ENCODE measurements at places on chromosomes 3 and 15.

DNA sequence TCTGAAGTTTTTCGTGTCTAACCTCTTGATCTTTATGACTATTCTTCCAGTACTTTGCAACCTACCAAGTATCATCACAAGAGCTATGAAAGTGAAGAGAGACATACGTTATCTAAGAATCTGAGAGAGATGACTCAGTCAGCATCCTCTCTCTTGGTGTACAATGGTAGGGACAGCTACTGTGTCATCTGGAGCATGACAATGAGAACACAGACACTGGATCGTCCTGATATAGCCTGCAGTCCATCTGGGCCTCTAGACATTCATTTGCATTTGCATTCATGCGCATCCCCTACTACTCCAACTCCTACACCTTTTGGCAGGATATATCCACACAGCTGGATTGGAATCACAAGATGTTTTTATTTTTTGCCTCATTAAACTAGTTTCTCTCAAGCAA is 115.2 kb downstream of the PEX5L start:
- DNase-seq = no peak

GRCh38 chr15:63047792-63048114 is 5.2 kb downstream of the TPM1 start:
- no peak for DNase-seq

DNA sequence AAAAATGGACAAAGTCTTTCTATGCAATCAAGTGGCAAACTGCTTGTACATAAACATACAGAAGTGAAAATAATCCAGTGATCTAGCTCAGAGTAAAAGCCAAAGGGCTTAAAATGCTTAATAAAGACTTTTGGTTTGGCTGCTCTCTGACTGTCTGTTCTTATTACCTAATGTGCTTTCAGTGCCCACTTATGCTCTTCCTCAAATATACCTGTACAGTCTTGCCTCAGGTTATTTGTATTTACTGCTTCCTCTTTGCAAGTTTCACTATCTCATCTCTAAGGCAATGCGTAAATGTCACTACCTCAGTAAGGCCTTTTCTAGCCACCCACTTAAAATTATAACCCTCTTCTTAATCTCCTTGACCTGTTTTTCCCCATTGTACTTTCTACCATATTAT is 171.8 kb downstream of the EPHA6 start:
- DNase-seq = no peak

DNA sequence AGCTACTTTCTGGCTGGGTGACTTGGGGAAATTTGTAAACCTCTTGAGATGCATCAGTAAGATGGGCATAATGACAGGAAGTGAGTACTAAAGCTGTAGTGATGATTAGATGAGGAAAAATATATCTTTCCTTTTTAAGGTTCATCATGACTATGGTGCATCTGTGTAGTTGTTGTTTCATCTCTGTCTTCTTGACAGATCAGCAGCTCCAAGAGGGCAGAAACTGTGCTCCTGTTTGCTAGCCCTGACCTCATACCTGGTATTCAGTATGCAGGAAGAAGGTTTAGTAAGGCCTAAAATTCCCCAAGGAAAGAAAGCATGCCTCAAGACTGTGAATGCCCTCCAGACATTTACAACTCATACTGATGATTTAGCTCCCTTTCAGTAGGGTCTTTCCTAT is 82.5 kb upstream of the PSMD6 start:
- no peak for DNase-seq

DNA sequence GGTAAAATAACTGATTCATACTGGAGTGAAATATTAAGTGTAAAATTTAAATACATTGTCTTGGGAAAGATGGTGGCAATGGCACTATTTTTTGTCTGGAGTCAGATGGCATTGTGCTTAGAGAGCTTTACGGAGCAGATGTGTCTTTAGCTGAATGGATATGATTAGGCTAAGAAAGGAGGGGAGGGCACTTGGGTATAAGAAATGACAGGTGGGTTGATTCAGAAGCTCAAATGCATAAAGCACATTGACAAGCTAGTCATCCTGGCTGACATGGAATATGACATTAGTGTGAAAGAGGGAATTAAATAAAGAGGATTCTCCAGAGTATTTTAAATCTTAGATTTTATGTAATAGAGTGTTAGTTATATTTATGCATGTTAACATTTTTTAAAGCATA is 570.1 kb upstream of the CBLB start:
- DNase-seq = no peak

GRCh38 chr3:142648950-142649349 is 52.8 kb downstream of the PLS1 start:
- no peak for DNase-seq

DNA sequence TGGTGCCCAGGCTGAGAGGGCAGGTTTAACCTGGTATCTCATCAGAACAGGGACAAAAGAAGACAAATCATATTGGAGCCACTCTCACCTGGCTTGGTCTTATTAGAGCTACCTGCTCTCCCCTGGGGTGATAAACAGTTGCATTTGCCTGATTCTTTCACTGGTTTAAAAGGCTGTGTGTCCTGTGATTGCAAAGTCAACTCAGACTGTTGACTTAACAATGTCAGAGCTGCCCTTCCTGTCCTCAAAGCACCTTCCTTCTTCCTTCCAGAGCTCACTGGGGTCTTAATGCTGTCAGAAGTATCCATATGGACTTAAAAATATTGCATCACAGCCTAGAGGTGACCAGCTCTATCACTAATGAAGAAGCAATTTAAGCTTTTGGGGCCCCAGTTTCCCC is 50.5 kb upstream of the MINAR1 start:
- DNase-seq = no peak

DNA sequence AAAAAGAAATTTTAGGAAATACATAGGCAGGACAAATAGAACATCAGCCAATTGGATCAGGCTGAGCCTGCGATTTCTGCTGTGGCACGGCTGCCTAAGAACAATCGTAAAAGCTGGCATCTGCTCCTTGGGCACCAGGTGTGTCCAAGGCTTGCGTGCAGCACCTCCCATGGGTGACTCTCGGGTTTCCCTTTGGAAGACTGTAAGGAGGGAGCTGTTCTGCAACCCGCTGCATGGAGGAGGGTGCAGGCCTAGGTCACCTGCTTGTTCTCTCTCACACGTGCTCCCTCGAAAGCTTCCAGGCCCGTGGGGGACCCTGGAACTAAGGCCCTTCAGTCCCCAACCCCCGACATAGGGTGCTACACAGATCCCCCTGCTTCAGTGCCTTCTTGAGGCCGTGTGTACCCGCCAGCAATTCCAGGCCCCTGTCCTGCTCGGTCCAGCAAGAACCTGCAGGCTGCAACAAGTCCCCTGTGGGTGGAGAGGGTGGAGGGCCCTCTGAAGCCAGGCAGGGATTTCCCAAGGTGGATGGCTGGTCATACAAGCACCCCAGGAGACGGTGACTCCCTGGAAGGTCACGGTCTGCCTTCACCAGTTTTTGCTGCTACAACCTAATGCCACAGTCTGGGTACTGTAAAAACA is 3.4 kb downstream of the GP9 start:
- no peak for DNase-seq

- DNase-seq = no peak
These were observed 10.5 kb upstream of the ABHD2 start for GRCh38 chr15:89077750-89078149.

GRCh38 chr3:112650482-112650881 is 9.5 kb upstream of the CCDC80 start:
- no peak for DNase-seq

- DNase-seq = peak; percentile 27
These were observed 435.6 kb downstream of the MECOM start for GRCh38 chr3:169227911-169228310.

DNA sequence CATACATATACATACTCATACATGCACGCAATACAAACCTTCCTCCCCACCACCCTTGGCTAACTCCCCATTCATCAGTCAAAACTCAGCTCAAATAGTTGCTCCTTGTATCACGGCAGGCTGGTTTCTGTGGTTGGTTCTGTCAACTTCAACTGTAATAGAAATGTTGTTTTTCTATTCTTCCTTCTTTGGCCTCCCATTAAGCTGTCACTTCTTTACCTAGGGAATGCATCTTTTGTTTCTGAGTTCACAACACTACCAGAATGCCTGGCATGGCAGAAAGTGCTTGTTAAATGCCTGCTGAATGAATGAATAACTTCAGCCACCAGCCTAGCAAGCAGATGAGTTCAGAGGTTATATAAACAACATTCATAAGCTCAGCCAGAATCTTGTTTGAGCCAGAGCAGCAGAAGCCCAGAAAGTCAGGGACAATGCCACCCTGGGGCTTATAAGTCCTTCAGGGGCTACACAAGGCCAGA is 63.1 kb downstream of the B3GALNT1 start:
- DNase-seq = no peak

- no peak for DNase-seq
These were observed 46.1 kb downstream of the XYLB start for GRCh38 chr3:38392604-38393163.

DNA sequence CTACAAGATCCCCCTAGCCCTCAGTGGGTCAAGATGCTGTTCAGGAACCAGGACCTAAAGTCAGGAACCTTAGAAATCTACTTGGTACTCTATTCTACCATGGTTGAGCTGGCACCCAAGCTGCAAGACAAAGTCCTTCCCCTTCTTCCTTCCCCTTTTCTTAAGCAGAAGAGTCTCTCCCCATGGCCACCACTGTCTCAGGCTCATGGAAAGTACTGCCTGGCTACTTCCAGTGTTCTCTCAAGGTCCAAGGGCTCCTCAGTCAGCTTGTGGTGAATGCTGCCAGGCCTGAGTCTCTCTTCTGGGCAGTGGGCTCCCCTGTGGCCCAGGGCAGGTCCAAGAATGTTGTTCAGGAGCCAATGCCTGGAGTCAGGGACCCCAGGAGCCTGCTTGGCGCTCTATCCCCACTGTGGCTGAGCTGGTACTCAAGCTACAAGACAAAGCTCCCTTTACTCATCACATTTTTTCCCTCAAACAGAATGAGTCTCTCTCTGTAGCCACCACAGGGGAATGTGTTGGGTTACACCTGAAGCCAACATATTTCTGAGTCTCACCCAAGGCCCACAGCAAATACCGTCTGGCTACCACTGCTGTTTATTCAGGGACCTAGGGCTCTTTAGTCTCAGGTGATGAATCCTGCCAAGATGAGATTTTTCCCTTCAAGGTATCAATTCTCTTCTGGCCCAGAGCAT is 18.1 kb upstream of the SLC27A2 start:
- peak; percentile 45 for DNase-seq

GRCh38 chr15:90047956-90048575 is 46.9 kb downstream of the ZNF710 start:
- no peak for DNase-seq

DNA sequence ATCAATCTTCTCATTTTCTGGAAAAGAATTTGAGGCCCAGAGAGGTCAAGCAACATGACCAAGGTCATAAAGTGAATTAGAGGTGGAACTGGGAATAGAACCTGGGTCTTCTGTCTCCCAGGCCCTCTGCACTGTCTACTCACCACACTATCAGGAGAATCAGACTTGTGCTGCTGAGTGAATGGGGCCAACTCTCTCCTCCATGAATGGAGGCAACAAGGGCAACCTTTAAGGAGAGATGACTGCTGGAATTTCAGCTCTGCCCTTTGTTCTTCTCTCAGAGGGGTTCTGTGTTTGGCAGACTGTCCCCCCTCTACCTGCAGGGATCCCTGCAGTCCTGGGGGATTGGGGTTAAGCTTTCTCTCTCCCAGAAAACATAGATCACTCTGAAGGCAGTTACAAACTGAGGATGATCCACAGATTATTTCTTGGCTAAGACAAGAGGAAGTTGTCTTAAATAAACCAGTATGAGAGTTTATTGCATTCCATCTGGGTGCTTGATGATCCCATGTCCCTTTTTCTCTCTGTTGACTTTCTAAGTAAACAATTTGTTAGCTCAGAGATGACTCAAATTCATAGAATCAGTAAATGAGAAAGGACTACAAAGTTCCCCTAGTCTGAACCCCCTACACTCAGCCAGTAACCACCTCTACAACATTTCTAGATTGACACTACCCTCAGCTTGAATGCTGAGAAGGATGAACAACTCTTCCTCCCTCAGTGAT is 99.0 kb upstream of the LIPC start:
- DNase-seq = no peak

- no peak for DNase-seq
These were observed 40.8 kb downstream of the CHST14 start for GRCh38 chr15:40511472-40512133.

DNA sequence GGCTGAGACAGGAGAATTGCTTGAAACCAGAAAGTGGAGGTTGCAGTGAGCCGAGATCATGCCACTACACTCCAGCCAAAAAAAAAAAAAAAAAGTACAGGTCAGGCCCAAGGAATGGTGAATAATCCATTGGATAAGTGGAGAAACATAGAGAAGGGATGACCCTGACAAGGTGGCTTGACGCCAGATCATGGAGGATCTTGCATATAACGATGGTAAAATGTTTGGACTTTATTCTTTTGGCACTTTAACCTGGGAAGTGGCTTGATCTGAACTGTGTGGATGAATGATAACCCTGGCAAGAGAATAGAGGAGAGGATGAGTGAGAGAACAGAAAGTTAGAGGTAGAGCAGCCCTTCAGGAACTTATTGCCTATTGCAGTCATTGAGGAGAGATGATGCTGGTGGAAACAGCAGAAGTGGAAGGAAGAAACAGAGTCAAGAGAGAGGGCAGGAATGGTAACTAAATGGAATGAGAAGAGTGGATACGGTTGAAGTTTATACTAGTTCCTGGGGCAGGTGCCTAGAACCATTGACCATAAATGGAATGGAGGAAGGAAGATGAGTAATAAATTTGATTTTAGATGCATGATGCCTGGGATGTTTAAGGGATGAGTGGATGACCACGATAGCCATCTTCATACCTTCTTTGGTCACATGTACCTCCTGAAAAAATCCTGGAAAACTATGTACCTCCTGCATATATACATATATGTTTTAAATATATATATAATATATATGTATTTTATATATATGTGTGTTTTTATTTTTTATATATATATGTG is 57.8 kb downstream of the BLM start:
- no peak for DNase-seq

DNA sequence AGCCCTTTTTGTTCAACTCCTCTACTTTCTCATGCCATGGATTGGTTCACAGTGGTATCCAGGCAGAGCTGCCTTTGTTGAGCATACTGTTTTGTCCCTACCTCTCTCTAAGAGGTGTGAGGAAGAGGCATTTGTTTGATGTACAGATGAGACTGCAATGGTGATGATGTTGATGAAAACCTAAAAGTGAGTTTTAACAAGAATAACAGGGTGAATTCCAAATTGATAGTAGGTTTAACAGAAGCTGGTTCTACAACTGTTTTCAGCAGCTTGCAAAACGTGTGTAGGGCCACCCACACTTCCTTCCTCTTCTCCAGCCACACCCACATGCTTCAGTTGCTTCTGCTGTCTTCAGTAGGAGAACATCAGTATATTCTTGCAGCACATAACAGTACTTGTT is 10.2 kb downstream of the SNRK start:
- DNase-seq = peak; percentile 87

- DNase-seq = no peak
These were observed 33.3 kb downstream of the AMOTL2 start for GRCh38 chr3:134340982-134341365.

GRCh38 chr15:70362886-70363285 is 265.2 kb upstream of the TLE3 start:
- DNase-seq = no peak

DNA sequence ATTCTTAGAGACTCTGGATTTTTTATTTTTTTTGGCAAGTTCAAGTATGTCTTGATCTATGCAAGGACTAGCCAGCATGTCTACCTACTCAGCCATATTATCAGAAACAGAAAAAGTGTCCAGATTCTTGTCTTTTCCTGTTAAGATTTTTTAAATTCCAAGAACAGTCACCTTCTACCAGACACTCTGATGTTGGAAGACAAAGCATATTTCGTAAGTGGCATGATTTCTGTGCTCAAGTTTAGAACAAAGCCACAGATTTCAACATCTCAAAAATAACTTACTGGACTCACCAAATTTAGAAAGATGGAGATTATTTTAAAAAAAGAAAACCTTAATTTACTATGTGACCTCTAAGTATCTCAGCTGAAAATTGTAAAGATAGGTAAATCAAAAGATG is 61.9 kb downstream of the GOLGA6L7 start:
- DNase-seq = peak; percentile 55

- no peak for DNase-seq
These were observed 39.9 kb upstream of the SCN5A start for GRCh38 chr3:38689346-38689745.
